Left ventricle myocardium superior (tissue), 1 donor: ENCODE measurements at places on chromosomes 7 and 10. TPM values are rescaled to one million over a fixed set of nuclear protein-coding genes. Genes with fewer than 3 reads are reported as not detected.

- DNase-seq = no peak
These were observed 110.5 kb downstream of the EBF3 start for GRCh38 chr10:129853562-129853903.

The FGFBP3 gene
- 0.27 TPM for total RNA-seq

The TAC1 gene
- not detected for total RNA-seq

The PRF1 gene
- 3.2 TPM for total RNA-seq

The HSPA12A gene
- total RNA-seq = 22.5 TPM

DNA sequence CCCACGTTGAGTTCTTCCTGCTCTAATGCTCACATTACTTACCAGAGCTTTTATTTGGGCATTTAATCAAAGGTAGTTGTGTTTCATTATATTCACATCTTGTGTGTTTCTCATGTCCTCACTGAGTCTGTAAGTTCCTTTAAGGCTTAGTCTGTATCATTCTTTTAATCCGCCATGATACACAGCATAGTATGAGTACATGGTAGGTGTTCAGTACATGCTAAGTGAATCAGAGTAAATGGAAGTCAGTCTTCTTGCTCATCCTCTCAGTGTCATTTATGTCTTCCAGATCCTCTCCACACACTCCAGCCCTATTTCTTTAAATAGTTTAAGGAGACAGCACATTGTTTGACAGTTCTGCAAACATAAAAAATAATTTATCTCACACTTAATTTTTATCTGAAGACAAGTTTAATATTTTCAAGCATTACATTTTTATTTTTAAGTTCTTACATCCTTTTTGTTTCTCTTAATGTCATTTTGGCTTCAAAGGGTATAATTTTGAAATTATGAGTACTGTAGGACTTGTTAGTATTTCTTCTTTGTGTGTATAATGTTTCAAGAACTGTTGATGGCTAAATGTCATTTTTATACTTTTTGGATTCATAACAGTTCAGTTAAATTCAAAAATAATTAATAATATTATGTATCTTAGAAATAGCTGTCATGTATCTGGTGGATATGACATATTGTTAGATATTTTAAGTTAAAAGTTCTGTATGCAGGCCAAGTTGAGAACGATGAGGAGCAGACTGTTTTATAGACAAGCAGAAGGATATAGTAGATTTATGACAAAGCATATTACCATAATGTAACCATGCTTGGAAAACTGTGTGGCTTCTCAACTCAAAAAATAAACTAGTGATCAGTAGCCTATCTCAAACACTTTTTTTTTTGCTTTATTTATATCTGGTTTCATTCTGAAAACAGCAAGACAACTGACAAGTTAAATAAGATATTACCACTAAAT lies 342.7 kb downstream of the LRMDA start:
- no peak for DNase-seq

The MARCHF5 gene
- 32.9 TPM for total RNA-seq

DNA sequence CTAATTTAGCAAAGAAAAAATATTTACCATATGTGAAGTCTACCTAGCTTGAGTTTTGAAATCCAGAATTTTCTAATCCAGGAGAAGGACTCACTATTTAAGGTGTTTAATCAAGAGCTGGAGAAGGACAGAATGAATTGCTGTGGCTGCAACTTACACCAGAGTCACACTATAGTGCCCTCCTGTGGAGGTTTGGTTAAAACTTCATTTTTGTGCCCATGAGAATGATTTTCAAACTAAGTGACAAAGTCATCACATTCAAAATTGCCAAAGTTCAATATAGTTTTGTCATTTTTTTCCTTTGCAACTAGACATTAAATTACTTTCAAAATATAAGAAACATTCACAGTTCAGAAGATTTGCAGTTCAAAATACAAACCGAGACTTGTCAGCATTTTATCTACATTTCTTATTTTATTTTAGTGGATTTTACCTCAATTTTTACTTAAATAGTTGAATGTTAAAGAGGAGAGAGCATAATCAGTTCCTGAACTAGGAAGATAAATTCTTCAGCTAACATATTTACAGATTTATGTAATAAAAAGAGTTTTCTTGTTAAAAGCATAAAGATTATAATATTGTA lies 70.7 kb downstream of the CABCOCO1 start:
- no peak for DNase-seq

DNA sequence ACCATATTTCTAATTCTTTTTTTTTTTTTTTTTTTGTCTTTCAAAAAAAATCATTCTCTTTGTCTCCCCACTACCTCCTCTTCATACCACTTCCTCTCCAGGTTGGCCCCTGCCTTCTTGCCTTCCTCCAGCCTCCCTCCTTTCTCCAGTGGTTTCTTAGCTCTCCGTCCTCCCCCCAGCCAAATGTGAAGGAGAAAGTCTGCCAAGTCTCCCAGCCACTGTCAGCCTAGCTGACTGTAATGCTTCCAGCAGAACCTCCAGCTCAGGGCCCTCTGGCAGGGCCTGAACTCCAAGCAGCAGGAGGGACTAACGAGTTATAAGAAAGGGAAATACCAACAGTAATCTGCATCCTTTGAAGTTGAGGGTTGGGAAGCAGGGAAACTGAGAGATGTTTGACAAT lies 35.5 kb upstream of the BICC1 start:
- peak; percentile 59 for DNase-seq

The SP8 gene
- not detected for total RNA-seq

The CCDC172 gene
- not detected for total RNA-seq

DNA sequence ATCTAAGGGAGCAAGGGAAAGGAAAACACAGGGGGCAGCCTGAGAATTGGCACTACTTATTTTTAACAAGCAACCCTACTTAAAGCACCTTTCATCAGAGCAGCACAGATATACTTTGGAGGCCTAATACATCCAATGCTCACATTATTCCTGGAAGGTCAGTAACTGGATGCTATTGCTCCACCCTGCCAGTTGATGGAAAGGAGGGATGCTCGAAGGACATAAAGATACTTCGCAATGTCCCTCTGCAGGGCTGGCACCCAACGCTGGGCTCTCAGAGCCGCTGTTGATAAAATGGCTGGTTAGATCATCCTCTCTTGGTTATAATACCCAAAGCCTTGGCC lies 307.9 kb upstream of the AOAH start:
- no peak for DNase-seq

The NODAL gene
- not detected for total RNA-seq

DNA sequence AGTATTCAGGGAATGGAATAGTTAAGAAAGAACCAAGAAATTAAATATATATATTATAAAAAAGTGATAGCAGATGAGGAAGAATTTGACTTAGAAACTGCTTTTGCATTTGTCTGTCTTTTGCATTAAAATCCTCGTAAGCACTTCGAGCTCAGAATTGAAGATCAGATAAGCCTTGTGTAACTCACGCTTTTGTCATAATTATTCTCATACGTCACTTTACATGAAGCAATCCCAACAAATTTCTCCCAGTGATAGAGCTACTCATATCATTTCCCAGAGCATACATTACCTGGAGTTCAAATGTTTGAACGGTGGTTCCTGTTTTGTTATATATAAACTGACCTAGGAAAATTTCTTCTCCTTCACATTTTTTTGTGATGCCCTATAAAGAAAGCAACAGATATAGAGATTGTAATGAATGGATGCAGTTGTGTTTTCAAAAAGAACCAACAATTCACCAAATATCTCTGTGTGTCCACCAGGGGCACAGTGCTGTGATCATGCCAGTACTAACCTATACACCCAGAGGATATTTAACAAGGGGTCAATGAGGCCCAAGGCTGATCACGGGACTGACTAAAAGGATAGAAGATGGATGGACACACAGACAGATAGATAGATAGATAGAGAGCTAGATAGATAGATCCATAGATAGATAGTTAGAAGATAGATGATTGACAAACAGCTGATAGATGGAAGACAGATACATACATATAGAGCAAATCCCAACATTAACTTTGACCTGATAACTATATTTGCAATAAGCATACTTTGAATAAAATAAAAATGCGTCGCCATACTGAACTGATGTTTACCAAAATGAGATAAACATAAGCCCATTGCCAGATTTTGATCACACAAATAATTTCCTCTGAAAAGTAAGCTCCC lies 9.3 kb upstream of the HUS1 start:
- no peak for DNase-seq

The NPC1L1 gene
- not detected for total RNA-seq

GRCh38 chr7:100604976-100605911 lies 3.1 kb downstream of the PCOLCE start:
- peak; percentile 77 for DNase-seq

GRCh38 chr10:34715511-34716187 lies 99.4 kb downstream of the PARD3 start:
- no peak for DNase-seq

The NKX1-2 gene
- not detected for total RNA-seq

DNA sequence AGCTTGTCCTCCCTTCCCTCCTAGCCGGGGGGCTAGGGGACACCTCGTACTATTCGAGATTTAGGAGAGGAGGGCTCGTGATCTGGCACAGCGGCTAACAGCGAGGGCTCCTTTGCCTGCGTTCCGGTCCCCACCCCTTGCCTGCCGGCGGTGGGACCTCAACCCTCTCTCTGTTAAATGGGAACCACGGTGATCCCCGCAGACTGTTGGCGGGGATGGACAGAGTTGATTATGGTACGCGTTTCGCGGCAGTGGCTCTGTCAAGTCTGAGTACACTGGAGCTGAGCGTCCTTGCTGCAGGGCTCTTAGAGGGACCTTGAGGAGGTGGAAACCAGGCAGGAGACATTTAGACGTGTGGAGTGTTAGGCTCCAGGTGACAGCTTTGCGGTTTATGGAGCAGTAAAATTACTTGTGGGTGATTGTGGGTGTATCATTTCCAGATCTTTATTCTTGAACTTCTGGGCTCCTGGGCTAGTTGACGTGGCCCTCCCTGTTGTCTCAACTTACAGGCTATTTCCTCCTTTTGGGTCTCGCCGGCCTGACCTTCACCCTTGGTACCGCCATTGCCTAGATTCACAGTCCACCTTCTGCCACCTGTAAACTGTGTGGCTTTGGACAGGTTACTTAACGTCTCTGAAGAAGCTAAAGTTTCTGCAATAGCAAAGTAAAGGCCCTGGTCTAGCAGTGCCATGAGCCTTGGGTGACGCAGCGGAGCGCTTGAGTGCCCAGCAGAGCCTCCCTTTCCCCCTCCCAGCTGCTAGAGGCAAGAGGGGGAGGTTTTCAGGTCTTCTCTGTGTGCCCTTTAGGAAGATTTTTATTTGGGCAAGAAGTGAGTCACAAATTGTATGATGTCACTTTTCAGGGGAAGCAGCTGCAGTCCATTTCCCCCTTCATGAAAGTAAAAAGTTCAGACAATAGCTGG lies 739 bp downstream of the CASP7 start:
- DNase-seq = peak; percentile 55

DNA sequence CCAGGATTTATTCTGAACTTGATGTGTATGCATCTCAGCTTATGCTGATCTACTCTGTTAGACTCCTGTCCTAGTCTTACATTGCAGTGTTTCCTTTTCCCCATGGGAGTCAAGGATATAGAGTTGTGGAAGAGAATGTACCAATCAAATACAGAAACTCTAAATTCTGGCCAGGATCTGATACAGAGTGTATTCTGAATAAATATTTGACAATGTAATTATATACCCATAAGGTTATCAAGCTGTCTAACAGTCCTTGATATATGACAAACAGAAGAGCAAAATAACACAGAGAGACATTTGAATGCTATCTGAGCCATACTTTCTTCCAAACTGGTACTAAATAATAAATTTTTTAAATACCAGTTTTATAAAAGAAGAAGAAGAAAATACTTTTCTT lies 116.8 kb downstream of the ETV1 start:
- no peak for DNase-seq

The PKD1L1 gene
- 2.8 TPM for total RNA-seq

- no peak for DNase-seq
These were observed 24.4 kb upstream of the GIMAP2 start for GRCh38 chr7:150660939-150661613.

The EGR2 gene
- total RNA-seq = 0.55 TPM

DNA sequence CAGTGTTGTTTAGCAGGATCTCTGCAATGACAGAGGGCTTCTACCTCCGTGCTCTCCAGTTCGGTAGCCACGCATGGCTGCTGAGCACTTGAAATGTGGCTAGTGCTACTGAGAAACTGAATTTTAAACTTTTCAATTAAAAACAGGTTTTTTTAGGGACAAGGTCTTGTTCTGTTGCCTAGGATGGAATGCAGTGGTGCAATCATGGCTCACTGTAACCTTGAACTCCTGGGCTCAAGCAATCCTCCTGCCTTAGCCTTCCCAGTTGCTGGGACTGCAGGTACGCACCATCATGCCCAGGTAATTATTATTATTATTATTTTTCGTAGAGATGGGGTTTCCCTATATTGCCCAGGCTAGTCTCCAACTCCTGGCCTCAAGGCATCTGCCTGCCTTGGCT lies 13.4 kb upstream of the SFRP5 start:
- DNase-seq = no peak

The CTAGE4 gene
- total RNA-seq = 0.62 TPM

GRCh38 chr7:29138588-29138987 lies 7.7 kb downstream of the CPVL start:
- no peak for DNase-seq

- no peak for DNase-seq
These were observed 9.1 kb downstream of the MDFIC start for GRCh38 chr7:114930829-114931655.

The SYCE1 gene
- total RNA-seq = 0.47 TPM

The AKR1C1 gene
- 20.2 TPM for total RNA-seq

- DNase-seq = no peak
These were observed 78.7 kb upstream of the ARID5B start for GRCh38 chr10:61822781-61823230.

- DNase-seq = no peak
These were observed 390.6 kb downstream of the TNS3 start for GRCh38 chr7:47191316-47191715.

The ST8SIA6 gene
- total RNA-seq = 7.4 TPM

The TEX47 gene
- not detected for total RNA-seq

DNA sequence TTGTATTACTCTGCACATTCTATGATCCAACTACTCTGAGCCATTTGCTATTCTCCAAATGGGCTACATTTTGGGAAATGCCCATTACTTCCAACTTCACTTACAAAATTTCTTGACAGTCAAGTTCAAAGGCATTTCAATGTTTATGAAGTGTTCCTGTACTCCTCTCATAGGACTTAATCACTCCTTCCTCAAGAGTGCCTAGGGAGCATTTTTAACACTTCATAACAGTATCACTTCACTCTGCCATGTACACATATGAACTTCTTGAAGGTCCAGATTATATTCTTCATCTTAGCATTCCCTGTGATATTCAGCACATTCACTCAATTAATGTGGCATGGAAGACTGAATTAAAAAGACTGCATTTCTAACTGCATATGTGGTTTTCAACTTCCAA lies 21.6 kb downstream of the OSBPL3 start:
- DNase-seq = no peak

- no peak for DNase-seq
These were observed 19.8 kb downstream of the MGMT start for GRCh38 chr10:129486805-129487204.

DNA sequence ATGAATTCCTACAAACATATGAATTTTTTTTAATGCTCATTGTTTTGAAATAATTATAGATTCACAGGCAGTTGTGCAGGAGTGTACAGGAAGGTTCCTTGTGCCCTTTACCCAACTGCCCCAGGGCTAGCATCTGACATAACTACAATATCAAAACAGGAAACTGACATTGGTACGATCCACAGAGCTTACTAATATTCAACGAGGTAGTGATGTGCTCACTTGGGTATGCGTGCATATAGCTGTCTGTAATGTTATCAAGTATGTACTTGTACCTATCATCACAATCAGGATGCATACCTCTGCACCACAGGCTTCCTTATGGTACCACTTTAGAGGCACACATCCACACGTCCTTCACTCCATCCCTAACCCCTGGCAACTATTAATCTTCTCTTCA lies 68.3 kb downstream of the BMS1 start:
- DNase-seq = no peak

The OPN1SW gene
- not detected for total RNA-seq

GRCh38 chr7:122155566-122155965 lies 11.5 kb upstream of the AASS start:
- DNase-seq = no peak
